ENCODE measurements at places on chromosomes 5 and 9.

DNA sequence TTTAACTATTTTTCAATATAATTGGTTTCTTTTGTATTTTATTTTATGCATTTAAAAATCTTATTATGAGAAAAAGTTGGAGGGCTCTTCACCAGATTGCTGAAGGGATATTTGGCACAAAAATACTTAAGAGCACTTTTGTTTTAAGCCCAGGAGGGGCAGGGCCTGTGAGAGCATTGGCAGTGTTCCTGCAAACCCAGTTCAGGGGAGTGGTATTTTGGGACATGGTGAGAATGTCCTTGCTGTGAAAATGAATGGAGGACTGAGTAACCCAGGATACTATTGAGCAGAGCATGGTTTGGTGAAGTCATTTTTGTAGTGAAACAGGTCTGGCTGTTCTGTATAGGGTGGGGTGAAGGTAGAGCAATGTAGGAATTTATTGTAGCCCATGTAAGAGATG lies 121.4 kb downstream of the KCTD16 start:
- DNase-seq: no peak

GRCh38 chr5:167785106-167785505 lies 506.3 kb upstream of the WWC1 start:
- DNase-seq: no peak

DNA sequence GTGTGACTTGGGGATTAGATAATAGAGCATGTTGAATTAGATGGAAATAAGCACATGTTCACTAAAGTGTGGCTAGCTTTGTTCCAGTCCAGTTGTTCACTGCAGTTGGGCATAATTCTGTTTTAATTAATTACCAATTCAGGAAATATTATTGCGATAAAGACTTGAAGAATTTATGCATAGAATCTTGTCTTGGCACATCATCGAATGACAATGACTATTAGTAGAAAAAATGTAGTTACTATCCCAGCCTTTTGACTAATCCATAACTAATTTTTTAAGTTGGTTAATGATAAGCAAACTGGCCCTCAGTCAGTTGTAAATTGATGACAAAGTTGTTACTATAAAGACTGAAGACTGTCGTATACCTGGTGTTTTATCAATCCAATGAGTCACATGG lies 10.5 kb downstream of the LNPEP start:
- DNase-seq: no peak

DNA sequence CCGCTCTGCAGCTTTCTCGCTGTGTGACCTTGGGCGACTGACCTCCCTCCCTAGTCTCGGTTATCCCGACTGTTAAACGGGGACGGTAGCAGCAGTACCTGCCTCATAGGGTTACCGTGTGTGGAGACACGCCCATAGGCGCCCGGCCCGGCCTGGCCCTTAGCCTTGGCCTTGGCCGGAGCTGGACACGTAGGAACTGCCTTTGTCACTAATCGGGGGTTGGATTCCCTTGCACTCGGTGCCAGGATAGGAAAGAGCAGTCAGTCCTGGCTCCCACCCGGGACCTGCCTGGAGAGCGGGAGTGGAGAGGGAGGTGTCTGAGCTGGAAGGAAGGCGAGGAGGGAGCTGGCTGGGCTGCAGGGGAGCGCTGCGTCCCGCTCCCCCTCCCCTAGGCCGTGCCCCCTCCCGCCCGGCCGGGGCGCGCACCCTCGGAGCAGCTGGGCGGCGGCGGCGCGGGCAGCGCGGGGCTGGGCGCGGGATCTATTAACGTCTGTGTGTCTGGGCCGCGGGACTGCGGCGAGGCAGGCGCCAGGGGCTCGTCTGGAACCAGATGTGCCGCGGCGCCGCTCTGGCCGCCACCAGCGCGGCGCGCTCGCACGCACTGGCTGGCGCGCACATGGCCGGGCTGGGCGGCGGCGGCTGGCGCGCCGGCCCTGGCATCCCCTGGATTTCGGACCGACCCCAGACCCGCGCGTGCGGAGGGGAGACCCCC lies 31.7 kb downstream of the PRRX2 start:
- DNase-seq: no peak

DNA sequence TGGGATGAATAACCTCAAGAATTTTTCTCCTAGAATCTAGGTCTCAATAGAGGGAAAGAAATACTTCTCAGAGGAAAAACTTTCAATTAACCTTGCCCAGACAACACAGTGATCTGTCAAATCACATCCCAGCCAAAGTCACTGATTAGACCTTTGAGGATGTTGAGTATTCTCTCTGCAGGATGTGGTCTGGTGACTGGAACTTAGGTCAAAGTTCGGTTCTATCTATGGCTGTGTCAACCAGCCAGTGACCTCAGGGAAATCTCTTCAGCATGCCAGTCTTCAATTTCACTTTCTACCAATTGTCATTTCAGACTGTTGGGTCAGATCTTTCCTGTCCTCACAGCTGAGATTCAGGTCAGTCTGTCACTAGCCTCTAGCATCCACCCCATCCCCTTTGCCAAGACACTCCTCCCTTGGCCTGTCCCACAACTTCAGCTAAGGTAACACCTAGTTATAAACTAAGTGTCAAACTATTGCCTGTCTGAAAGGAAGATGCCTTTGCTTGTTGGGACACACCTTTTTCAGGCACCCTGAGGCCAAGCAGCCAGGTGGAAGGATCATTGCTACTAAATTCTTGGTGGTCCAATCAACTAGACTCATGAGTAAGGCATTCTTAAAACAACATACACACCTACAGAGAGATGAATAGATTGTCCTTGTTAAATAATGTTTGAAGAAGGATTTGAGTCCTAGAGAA lies 156.3 kb upstream of the FST start:
- DNase-seq: no peak

DNA sequence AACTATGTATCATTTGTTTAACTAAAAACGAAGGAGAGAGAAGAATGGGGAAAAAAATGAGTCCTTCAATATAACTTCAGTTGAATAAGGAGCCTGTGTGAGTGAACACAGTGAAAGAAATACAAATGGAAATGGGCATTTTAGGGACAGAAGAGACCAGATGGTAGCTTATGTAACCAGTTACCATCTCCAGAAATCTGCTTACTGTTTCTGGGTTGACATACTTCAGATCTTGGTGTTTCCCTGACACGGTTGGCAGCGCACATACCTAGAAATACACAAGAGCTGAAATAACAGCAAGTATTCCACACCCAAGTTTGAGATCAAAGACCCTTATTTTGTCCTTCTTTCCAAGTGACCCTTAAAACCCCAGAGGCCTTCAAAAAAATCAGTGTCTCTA lies 14.9 kb upstream of the GFRA3 start:
- DNase-seq: no peak

GRCh38 chr9:85283421-85283820 lies 458.3 kb downstream of the AGTPBP1 start:
- no peak for DNase-seq

DNA sequence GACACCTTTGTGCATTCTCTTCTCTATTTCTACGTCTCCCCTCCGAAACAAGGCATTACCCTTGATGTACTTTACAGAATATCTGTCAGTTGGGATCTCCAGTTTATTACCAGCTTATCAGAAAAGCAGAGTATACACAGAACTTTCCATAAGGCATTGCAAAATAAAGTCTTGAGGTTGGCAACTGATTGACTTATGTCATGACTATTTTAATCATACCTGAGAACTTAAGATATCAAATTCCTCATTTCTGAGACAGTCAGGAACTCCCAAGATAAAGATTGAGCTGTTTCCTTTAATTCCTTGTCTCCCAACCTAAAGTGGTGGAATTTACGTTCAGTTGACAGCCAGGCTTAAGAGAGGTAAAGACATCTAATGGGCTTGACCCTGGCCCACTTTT lies 110.9 kb downstream of the MEF2C start:
- DNase-seq: no peak

GRCh38 chr5:35518104-35518503 lies 99.6 kb upstream of the SPEF2 start:
- DNase-seq: peak; percentile 17

DNA sequence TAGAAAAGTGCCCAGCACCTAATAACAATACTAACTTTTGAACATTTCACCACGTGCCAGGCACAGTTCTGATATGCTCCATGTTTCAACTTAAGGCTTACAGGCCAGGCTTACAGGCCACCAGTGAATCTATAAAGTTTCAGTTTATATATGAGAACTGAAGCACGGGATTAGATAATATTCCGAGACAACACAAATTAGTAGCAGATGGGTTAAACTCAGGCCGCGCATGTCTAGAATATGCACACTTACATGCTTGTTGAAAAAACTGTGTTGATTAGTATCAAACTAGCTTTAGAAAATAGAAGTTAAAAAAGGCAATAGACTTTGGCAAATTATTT lies 587.9 kb downstream of the MTRR start:
- DNase-seq: no peak

GRCh38 chr5:124065508-124065907 lies 553.5 kb downstream of the CSNK1G3 start:
- no peak for DNase-seq

DNA sequence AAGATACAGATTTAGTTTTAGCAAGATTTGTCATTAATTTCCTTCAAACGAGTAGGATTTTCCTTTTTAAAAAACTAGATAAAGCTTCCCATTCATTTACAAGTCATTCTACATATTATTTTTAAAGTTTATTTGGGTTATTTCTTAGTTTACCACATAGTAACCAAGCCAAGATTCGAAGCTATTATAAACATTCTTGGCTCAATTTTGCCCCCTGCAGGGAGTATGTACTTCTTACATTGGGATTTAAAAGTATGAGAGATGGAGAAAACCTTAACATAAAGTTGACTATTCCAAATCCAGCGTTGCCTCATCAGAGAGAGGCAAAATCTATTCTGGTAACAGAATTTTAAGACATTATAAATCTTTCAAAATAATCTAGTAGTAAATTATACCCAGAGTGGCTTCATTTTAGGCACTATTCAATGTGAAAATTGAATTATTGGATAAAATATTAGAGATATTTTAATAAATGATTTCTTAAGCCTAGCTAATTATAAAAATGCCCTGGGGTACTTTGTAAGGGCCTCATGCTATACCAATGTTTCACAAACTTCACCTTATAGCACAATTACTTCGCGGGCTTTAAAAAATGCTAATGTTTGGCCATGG lies 39.1 kb downstream of the FBN2 start:
- no peak for DNase-seq

Measured in GM18507 (cell line).